ENCODE measurements at places on chromosomes 4 and X.

- no peak for DNase-seq
These were observed 122.6 kb upstream of the PLAC1 start for GRCh38 chrX:134780908-134781307.

GRCh38 chr4:127632420-127633403 lies at the start of gene INTU:
TSS of gene INTU (plus strand) at chr4:127632957. CDS start at chr4:127633035, 78 bp downstream.
- no peak for DNase-seq

- no peak for DNase-seq
These were observed 20.0 kb downstream of the CLCN3 start for GRCh38 chr4:169640261-169640870.

DNA sequence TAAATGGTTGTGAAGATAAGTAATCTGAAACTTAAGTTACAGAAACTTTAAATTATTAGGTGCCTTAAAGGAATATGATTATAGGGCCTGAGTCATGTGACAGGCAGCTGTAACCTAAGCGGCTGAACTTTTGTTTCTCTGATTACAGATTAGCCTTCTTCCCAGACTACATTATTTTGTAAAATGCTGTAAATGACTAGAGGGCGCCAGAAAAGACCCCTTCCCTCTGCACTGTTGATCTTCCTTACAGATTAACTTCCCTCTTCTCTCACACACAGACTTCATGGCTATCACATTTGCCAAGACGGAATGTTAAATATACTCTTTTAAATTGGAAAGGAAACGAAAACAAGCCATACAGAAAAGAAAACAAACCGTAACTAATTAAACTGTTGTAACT lies 96.6 kb downstream of the EVC2 start:
- DNase-seq, result no peak

DNA sequence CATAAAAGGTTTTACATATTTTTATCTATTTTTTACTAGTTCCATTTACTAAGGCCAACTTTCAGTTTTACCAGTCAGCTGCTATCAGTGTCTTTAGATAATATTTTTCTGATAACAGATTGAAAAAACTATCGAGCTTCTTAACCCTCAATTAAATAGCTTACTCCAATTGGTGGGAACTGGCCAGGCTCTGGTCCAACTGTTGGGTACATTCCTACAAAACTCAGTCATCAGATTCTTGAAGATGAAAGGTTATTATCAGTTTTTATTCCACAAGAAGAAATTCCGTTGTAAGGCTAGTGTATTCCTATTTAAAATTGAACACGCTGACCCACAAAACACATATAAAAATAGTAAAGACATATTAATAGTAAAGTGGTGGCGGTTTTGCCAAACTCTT lies 346.2 kb downstream of the MAPK10 start:
- DNase-seq, result no peak

GRCh38 chr4:37837446-37837845 lies 11.0 kb downstream of the PGM2 start:
- DNase-seq, result no peak

GRCh38 chr4:109072595-109072994 lies 229.9 kb downstream of the COL25A1 start:
- peak; percentile 21 for DNase-seq

DNA sequence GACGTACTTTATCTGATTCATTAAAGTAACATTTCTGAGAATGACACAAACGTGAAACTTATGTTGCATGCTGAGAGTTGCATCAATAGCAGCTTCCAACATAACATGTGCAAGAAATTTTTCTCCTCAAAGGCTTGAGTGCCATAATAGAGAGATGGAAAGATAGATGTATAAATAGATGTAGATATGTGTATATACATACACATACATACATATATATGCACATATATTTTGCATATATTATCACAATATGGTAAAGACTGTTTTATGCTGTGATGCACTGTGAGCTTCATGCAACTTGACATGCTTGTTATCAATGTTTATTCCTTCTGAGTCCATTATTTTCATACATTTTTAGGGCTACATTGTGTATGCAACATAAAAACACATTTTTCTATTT lies 270.6 kb upstream of the GALNTL6 start:
- no peak for DNase-seq

DNA sequence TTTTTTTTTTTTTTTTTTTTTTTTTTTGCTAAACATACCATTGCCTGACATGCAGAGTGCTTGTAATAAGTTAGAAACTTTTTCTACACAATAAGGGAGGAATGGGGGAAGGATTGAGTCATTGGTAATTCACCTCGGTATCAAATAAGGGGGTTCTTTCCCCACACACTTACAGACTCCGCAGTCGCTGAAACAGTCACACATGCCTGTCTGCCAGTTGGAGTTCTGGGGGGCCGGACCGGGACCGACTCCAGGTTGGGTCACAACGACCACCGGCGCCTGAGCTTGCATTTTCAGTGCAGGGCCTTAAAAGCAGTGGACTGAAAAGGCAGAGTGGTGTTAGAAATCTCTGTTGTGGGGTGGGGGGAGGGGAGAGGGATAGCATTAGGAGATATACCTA lies 6.9 kb downstream of the PLAC8 start:
- no peak for DNase-seq

GRCh38 chrX:3529466-3530010 lies 183.1 kb upstream of the MXRA5 start:
- DNase-seq, result no peak

GRCh38 chr4:1910643-1911042 lies 39.5 kb downstream of the NSD2 start:
- DNase-seq, result peak; percentile 20

DNA sequence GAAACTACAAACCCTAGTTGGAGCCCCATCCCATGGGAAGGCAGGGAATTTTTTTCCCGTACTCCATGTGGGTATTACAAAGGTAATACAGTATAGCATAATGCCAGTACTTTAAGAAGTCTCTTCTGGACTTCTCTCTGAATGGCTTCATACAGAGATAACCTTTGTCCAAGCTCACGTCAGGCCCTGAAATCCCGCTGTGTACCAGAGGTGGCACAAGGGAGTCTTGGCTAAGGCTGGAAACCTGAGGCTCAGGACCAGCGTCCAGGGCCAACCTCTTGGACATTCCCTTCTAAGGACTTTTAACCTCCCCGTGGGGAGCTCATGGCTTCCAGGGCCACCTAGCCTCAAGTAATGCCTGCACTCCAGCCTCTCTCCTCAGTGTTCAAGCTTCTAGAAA lies 338.9 kb upstream of the FAM241A start:
- DNase-seq, result no peak

GRCh38 chr4:47913330-47913729 lies 1.1 kb downstream of the NFXL1 start:
- DNase-seq, result no peak

DNA sequence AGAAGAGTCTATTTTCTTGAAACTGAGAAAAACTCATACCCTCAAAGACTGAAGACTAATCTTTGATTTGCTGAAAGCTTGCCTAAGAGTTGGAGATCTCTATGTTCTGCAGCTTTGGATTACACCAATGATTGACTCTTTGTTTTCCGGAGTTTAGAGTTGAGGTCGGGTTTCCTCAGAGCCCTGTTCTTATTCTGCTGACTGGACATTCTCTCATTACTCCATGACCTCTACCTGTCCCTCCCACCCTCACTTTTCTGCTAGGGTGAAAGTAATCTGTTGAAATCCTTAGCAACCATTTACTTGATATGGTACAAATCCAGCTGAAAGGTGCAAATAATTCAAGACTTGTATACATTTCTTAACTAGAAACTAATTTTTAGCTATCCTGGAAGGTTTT lies 421.5 kb upstream of the FRG1 start:
- no peak for DNase-seq

GRCh38 chr4:52057196-52057595 lies 6.1 kb downstream of the SPATA18 start:
- no peak for DNase-seq

GRCh38 chrX:348461-349117 lies 30.0 kb upstream of the GTPBP6 start:
- DNase-seq, result no peak

DNA sequence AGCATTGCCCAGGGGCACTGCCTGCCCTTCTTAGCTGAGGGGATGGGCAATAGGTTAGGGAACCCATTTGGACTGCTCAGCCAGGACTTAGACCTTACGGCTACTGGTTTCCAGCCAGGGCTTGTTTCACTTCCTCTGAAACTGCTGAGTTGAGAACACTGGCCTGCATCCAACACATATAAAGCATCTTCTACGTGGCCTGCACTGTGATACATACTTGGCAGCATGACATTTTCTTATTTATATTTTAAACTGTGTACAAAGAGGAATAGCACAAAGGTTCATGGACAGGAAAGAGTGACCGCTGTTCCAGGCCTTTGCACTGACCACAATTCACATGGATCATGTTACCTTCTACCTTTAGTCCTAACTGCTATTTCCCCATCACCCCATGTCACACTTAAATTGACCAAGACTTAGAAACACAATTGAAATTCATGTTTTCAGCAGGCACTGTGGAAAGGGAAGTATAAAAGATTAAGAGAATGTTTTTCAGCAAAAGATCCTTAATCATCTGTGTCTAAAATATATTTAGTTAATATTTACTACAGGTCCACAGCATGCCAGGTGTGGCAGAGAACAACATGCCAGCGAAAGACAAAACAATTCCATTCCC lies 43.7 kb downstream of the NLGN4X start:
- DNase-seq, result no peak

DNA sequence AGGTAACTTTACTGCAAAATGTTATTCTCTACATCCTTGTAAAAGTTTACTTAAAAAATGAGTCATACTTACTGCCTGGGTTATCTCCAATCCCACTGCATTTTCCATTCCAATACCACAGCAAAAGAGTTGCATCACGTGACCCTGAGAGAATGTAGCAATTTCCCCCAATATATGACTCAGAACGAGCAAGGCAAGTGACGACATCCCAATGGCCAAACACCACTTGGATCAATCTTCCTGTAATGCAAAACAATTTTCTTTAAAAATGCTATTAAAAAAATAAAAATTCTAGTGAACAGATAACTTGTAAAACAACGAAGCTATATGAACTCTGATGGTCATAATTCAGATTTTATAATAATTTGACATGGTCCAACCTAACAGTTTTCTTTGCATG lies 224.3 kb downstream of the DCLK2 start:
- DNase-seq, result peak; percentile 76

DNA sequence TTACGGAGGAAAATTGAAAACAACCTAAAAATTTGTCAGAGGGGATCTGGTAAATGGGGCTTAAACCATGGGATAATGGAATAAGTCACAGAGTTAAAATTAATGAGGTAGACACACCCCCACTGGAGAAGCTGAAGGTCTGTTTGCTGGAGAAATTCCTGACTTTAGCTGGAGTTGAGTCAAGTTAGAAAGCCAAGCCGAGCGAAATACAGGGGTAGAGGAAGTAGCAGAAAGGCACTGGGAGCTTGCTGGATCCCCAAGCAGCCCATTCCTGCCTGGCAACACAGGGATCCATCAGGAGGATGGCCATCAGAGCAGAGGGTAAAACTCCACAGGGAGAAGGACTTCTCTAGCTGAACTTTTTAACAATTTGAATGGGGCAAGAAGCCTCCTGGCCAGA lies 163.8 kb downstream of the ATRX start:
- no peak for DNase-seq

Measured in AML-193 (cell line).